B cell (primary cell): ENCODE measurements at places on chromosomes 1 and 21. TPM values are rescaled to one million over a fixed set of nuclear protein-coding genes. Genes with fewer than 3 reads are reported as not detected.

GRCh38 chr1:61375082-61375880 is 292.9 kb downstream of the NFIA start:
- no peak for DNase-seq

GRCh38 chr1:154861607-154862094 is 8.4 kb downstream of the KCNN3 start:
- DNase-seq: no peak

DNA sequence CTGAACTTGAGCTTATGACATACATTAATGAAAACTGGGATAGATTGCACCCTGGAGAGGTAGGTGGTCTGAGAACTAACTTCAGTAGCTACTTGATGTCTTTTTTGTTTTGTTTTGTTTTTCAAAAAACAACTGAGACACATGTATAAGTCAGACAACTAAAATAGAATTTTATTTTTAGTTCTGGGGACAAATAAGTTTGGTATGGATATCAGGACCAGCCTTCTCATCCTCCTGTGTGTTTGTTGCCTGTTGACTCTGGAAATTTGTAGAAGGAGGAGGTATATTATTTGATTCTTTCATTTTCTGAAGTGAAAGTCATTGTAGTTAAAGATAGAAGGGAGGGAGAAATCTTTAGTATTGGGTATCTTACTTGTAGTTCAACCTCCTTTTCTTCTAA is 41.5 kb downstream of the MTF2 start:
- DNase-seq: no peak

DNA sequence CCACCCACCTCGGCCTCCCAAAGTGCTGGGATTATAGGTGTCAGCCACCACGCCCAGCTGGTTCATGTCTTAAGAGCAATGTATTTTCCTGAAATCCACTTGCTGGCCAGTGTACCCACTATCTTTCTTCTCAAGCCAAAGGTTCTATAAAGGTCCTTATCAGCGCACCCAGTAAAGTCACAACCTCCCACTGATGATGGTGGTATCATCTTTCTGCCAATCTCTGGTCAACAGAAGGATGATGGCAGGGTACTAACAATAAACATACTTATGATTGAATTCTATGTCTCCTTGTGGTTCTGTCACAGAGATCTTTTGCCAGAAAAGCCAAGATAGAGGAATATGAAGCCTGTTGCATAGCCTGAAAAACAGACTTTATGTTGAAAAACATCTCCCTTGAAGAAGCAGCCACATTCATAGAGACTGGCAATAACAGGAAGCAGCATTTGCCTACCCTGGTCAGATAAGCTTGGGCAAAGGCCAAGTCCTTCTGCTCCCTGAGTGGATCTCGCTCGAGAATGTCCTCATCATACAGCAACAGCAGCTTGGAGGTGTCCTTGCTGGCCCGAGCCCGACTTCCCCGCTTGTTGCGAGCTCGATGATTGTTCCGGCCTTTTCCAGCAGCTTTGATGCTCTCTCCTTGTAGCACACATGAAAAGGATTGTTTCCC is 73.0 kb downstream of the DAP3 start:
- no peak for DNase-seq

- DNase-seq: no peak
Measured at GRCh38 chr21:29892379-29892778, 47.4 kb downstream of the GRIK1 start.

AKNAD1 gene
- not detected in 2 replicates for polyA plus RNA-seq

- DNase-seq: peak; percentile 61
Measured at GRCh38 chr1:94926126-94926914, 590 bp downstream of the CNN3 start.

- no peak for DNase-seq
Measured at GRCh38 chr1:11558276-11558675, 79.3 kb downstream of the DISP3 start.

LCE1D gene
- not detected in 2 replicates for polyA plus RNA-seq

- no peak for DNase-seq
Measured at GRCh38 chr1:241376701-241377100, 19.7 kb upstream of the RGS7 start.

GRCh38 chr1:7550261-7550865 is 220.7 kb upstream of the VAMP3 start:
- DNase-seq: no peak

DNA sequence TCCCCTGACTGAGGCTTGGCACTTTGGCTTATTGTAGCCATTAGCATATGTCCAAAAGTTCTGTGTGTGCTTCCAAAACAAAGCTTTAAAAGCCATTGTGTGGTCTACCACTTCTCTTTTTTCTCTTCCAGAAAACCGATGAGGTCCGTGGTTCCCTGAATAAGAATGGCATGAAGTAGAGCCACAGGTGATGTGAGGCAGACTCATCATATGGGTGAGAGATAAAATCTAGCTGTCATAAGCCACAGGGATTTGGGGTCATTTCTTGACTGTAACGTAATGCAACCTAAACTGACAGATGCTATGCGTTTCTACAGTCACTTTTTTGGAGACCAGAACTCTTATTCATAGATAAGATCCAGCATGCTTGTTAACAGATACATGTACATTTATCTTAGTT is 7.0 kb upstream of the GREM2 start:
- DNase-seq: no peak

- DNase-seq: no peak
Measured at GRCh38 chr1:88740784-88741183, 56.7 kb downstream of the PKN2 start.

GRCh38 chr1:162055062-162055461 is 14.4 kb upstream of the NOS1AP start:
- no peak for DNase-seq

GRCh38 chr1:92901699-92902405 is 59.4 kb downstream of the DIPK1A start:
- no peak for DNase-seq

DNA sequence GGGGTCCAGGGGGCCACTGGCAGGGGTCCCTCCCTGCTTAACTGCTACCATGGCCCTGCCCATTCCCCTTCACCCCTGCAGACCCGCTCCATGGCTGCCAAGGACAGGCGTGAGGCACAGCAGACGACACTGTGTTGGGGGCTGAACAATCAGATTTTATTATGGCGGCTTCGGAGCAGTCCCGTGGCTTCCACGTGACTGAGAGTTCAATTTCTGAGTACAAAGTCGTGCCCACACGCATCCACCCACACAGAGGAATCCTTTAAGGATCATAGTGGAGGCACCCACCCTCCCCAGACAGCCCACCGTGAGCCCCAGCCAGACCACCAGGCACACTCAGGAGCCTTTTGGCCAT is 1.5 kb downstream of the HES5 start:
- DNase-seq: no peak

GRCh38 chr1:200042552-200043335 is 15.2 kb downstream of the NR5A2 start:
- DNase-seq: peak; percentile 59

NEK2 gene
- polyA plus RNA-seq: 0.09 and 0.12 TPM in 2 replicates

CFHR1 gene
- not detected in 2 replicates for polyA plus RNA-seq

- no peak for DNase-seq
Measured at GRCh38 chr1:200874694-200875093, 1.9 kb downstream of the GPR25 start.

CFHR2 gene
- not detected in 2 replicates for polyA plus RNA-seq

GRCh38 chr1:171655746-171656116 is 3.2 kb upstream of the MYOC start:
- no peak for DNase-seq
